Large intestine (tissue), 12 donors: ENCODE measurements at places on chromosomes 7 and 10.

DNA sequence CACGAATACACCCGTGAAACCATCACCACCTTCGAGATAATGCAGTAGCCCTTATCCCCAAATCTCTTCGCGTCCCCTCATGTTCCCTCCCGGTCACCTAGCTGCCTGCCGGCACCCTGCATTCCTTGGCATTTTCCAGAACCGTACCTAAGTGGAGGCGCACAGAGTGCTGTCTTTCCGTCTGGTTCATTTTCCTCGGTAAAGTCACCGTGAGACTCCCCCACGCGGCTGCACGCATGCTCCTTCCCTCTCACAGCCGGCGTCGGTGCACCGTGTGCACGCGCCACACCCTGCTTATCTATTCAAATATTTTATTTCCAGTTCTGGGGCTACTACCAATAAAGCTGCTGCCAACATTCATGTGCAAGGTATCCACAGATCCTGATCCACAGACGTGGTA lies 65.5 kb upstream of the NKX6-2 start:
- H3K27me3 ChIP-seq, result peaks cover 5% of the 10 kb centered on the region
- DNase-seq, result no peak
- H3K36me3 ChIP-seq, result no peaks in the 10 kb centered on the region
- no peak overlapping the region for H3K27ac ChIP-seq
- H3K4me1 ChIP-seq, result no peaks in the 10 kb centered on the region
- no peak overlapping the region for H3K4me3 ChIP-seq

GRCh38 chr10:24916365-24916764 lies 36.0 kb downstream of the PRTFDC1 start:
- DNase-seq, result no peak
- peaks cover 13% of the 10 kb centered on the region for H3K4me1 ChIP-seq
- H3K27ac ChIP-seq, result no peak overlapping the region
- no peaks in the 10 kb centered on the region for H3K27me3 ChIP-seq

DNA sequence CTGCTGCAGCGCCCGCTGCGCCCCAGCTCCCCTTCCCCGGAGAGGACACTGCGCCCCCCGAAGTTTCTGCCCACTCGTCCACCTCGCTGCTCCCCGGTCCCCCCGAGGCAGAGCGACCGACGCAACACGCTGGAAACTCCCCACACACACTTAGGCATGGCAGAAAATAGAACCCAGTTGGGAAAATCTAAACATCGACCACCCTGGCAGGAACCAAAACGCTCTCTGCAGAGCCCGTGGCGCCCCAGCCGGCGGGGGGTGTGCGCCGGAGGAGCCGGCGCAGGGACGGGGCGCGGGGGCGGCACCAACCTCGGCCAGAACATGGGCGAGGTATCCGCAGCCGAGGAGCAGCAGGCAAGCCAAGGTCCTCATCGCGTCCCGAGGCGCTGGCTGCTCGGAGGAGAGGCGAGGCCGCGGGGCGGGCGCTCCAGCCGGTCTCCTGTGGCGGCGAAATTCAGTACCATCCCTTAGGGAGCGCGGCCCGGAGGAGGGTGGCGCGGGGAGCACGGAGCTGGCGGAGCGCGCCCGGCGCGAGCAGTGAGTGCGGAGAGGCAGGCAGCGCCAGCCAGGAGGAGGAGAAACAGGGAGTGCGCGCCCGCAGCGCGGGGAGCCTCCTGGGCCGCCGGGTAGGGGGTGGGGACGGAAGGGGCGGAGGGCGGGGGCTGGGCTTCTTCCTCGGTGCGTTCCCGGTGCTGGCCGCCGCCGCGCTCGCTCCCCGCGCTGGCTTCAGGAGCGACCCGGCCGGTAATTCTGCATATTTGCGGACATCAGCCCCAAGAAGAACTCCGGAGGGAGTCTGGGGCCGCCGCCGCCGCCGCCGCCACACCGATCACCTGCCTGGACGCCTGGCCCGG lies 789 bp downstream of the PDGFA start:
- peak overlapping the region; percentile 96 for H3K27ac ChIP-seq
- peaks cover 17% of the 10 kb centered on the region for H3K36me3 ChIP-seq
- peak overlapping the region; percentile 87 for H3K4me3 ChIP-seq
- DNase-seq, result peak; percentile 88
- peaks cover 51% of the 10 kb centered on the region for H3K4me1 ChIP-seq
- peaks cover 28% of the 10 kb centered on the region for H3K27me3 ChIP-seq

DNA sequence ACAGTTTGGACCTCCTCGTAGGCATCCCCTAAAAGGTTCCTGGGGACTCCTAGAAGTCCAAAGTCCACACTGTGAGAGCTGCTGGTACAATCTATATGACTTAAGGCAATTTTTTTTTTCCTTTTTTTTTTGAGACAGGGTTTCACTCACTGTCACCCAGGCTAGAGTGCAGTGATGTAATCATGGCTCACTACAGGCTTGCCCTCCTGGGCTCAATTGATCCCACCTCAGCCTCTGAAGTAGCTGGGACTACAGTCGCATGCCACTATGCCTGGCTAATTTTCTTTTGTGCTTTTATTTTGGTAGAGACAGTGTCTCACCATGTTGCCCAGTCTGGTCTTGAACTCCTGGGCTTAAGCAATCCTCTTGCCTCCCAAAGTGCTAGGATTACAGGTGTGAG lies 4.6 kb upstream of the SPOCK2 start:
- H3K36me3 ChIP-seq, result no peaks in the 10 kb centered on the region
- no peak overlapping the region for H3K27ac ChIP-seq
- DNase-seq, result peak; percentile 23
- peaks cover 37% of the 10 kb centered on the region for H3K4me1 ChIP-seq
- H3K4me3 ChIP-seq, result no peak overlapping the region

- no peaks in the 10 kb centered on the region for H3K27me3 ChIP-seq
- no peak overlapping the region for H3K27ac ChIP-seq
- H3K4me3 ChIP-seq, result no peak overlapping the region
Measured at GRCh38 chr7:13947535-13947934, 41.9 kb downstream of the ETV1 start.

- no peak overlapping the region for H3K27ac ChIP-seq
- H3K4me1 ChIP-seq, result peaks cover 3% of the 10 kb centered on the region
Measured at GRCh38 chr10:93410697-93411348, 71.3 kb downstream of the MYOF start.

DNA sequence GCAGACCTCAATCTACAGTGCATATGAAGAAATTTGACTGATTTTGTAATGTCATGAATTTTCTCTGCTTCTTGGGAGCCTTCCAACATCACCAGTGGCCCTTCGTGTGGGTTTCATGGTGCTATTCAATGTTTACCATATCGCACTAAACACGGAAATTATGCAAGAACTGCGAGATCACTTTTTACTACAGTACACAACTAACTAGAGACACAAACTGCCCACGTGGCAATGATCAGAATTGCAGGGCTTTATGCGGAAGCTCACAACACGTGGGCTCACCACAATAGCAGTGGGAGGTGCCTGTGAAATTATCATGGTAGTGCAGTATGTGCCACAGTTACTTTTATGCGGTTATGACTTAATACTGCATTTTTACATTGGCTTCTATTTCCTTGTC lies 449.7 kb upstream of the KLF6 start:
- no peak for DNase-seq
- no peak overlapping the region for H3K27ac ChIP-seq
- no peaks in the 10 kb centered on the region for H3K27me3 ChIP-seq
- no peaks in the 10 kb centered on the region for H3K36me3 ChIP-seq
- no peaks in the 10 kb centered on the region for H3K4me1 ChIP-seq
